ENCODE measurements at places on chromosomes 7 and 10. TPM values are rescaled to one million over a fixed set of nuclear protein-coding genes. Genes with fewer than 3 reads are reported as not detected.

DNA sequence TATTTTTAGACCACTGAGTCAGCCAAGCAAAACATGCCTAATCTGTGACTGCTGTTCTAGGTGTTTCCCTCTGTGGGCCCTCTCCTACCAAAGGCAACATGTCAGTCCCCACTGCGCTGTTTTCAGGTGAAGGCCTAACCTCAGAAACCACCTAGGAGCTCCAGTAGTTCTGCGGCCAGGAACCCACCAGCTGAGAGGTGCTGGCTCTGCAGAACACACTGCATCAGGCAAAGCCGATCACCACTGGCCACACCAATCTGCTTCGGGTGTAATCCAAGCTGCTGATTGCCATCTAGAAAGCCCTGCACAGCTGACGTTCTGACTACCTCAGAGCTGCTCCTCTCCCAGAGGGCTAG, 14.9 kb downstream of the CAMK2G start:
- no peak for DNase-seq

DNA sequence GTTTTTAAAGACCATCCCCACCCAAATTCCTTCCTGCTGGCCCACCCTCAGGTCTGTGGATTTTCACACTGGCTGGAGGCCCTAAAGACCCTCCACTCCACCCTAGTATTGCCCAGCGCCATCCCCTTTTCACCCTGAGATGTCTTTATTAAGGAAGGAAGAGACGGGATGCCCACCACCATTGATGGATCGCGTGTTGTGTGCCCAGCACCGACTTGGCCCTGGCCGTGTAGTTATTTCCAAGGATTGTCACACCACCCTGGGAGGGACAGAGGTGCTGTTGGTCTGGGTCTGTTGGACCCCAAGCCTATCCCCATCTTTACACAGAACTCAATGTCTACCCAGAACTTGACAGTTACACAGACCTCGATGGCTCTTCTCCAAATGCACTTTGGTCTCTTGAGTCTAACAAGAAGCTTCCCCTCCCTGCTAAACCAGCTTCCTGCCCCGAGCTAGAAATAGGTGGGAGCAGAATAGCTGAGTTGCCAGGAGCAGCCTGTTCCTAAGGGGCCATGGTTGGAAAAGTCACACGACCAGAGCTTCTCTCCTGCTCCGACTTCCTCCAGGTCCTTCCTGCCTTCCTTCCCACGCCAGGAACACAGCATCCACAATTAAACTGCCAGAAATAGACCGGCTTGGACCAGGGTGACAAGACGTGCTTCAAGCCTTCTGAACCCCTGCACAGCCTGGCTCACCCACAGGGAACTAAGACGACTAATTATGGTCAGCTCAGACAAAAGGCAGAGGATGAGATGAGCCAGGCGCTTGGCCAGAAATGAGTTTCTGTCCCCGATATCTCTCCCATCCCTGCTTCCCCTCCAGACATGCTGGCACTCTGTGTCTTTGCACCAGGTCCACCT, 139.5 kb upstream of the CHST15 start:
- no peak for DNase-seq

Gene CFAP43
- total RNA-seq: not detected

Gene CTAGE8
- total RNA-seq: not detected

Gene TDRD1
- total RNA-seq: not detected

Gene POLR2J
- total RNA-seq: 25.7 TPM

Gene FKBP6
- total RNA-seq: not detected

DNA sequence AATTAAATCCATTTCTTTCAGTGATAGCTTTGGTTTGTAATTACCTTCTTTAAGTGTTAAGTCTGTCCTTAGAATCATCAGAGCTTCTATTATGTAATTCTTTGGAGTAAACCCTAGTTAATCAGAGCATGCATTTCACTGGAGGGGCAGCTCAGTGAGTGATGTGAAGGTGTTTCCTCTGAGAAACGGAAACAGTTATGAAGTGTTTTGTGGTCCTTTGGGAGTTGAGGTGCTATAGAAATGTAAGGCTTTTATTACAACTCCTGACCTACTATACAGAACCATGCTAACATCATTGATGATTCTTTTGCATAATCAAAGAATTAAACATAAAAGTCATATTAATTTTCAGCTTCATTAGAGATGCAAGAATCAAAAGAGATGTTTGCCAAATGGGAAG, 141.5 kb downstream of the EXOC4 start:
- DNase-seq: no peak

Gene RBM20
- total RNA-seq: 11.1 TPM

- DNase-seq: no peak
Observed at GRCh38 chr7:22039670-22040069, 94.0 kb upstream of the CDCA7L start.

Gene ABCB1
- 0.27 TPM for total RNA-seq

GRCh38 chr7:133292631-133293030, 39.8 kb downstream of the EXOC4 start:
- no peak for DNase-seq

DNA sequence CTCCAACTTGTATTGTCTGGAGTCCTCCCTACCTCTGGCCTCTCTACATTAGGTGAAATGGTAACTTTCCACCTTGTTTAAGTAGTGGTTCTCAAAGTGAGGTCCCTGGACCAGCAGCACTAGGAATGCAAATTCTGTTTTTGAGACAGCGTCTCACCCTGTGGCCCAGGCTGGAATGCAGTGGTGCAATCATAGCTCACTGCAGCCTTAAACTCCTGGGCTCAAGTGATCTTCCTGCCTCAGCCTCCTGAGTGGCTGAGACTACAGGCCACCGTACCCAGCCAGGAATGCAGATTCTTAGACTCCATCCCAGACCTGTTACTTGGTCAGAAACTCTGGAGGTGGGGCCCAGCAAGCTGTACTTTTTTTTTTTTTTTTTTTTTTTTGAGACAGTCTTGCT, 6.8 kb upstream of the TBL2 start:
- no peak for DNase-seq
